GM12892 (cell line): ENCODE measurements at places on chromosomes 2 and 18.

GRCh38 chr18:49207361-49207760 is 253.1 kb downstream of the DYM start:
- DNase-seq = no peak

DNA sequence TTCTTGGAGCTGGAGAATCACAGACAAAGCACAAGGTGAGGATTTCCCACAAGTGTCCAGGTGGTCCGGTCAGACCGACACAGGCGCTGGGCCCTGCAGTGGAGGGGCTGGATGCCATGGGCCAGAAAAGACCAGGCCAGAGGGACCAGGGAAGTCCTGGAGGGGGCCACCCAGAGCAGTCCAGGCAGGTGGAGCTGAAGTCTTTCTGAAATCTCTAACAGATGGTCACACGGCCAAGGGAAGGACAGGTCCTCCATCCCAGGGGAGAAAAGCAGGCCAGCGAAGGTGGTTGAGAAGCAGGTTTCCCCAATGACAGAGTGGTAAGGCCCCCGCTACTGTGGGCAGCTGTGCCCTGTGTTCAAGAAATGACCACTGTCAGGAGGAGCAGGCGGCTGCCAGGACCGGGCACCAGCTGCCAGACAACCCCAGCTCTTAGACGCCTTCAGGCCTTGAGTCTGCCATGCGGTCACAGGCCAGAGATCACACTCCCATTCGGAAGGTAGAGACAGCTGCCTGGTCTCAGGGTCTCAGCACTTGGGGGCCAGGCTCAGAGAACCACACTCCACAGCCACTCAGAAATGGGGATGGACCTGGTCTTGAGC is 25.9 kb downstream of the HS1BP3 start:
- DNase-seq = no peak

- DNase-seq = no peak
These were observed 165.1 kb downstream of the HAUS1 start for GRCh38 chr18:46269275-46269674.

- no peak for DNase-seq
These were observed 162.7 kb upstream of the NT5C1B start for GRCh38 chr2:18752022-18752493.

- DNase-seq = no peak
These were observed 51.1 kb downstream of the COLEC12 start for GRCh38 chr18:449374-449773.
